Adipocyte (in vitro differentiated cells): ENCODE measurements at places on chromosomes 7 and 10.
A peak's percentile ranks its signal among the peaks of the same experiment; 100 is the strongest.

DNA sequence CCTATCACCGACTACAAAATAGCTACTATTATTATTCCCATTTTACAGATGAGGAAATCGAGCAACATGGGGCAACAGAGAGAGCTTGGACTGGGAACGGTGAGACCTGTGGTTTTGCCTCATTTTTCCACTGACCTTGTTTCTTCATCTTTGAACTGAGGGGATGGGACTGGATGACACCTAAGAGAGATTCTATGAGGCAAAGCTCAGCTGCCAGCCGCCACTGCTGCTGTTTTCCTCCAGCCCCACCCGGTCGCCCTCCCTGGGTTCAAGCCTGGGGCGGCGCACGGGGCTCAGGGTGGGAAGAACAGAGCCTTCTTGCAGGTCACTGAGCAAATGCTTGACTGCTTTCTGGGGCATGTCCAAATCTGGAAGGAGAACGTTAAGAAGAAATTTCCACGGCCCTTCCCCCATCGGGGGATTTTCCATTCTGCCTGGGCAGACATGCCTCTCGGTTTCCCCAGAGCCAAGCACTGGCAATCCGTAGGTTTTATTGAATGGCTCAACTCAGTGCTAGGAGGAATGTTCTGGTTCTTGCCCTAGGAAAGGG is 12.3 kb downstream of the DDIT4 start:
- no peak for DNase-seq

GRCh38 chr10:71970331-71970730 is 6.1 kb downstream of the CHST3 start:
- peak; percentile 24 for DNase-seq

DNA sequence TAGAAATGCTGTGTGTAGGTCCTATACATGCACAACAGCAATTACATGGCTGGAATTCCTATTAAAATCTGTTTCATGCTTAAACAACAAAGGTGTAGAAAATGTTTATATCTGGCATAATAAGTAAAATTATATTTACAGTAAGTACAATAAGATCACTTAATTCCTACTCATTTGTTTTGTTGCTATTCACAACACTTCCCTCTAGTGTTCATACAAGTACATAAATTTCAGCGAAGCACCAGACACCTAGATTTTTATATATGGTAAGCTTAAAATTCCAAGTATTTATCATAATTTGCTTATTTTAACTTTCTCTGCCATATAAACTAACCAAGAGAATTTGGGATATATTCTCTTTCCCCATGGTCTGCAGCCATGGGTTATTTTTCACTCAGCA is 51.8 kb upstream of the ANK3 start:
- peak; percentile 48 for DNase-seq

DNA sequence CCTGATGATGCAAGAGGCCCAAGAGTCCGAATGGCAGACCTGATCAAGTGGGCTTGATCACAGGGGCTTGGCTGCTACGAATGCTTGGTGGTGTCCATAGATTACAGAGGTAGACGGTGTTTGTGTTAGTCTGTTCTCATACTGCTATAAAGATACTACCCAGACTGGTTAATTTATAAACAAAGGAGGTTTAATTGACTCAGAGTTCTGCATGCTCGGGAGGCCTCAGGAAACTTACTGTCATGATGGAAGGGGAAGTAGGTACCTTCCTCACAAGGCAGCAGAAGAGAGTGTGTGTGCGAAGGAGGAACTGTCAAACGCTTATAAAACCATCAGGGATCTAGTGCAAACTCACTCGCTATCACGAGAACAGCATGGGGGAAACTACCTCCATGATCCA is 268.9 kb upstream of the KLF6 start:
- DNase-seq, result no peak

GRCh38 chr10:36278176-36278575 is 636.1 kb upstream of the FZD8 start:
- no peak for DNase-seq

GRCh38 chr10:14529351-14529750 is 198.6 kb upstream of the FRMD4A start:
- DNase-seq, result no peak

DNA sequence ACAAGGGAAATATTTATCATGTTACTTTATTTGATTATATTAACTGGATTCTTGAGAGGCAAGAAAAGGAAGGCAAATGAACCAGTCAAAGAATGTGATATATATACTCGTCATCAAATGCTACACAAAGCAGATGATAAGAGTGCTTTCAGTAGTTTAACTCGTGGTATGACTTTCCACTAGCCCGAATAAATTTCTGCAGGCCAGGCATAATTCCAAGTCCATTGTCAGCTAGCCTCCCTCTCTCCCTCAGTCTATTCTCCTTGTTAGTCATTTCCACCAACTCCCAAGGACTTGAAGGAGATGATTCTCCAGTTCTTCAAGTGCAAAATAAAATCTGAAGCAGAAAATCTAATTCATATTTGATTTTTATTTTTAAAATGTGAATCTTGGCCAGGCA is 190.5 kb downstream of the GLI3 start:
- DNase-seq, result no peak

- DNase-seq, result no peak
Observed at GRCh38 chr10:131691481-131692090, 209.2 kb upstream of the PPP2R2D start.

GRCh38 chr7:15007507-15007906 is 105.0 kb upstream of the DGKB start:
- DNase-seq, result no peak

- DNase-seq, result peak; percentile 93
Observed at GRCh38 chr10:123582084-123582989, 83.8 kb upstream of the GPR26 start.

GRCh38 chr7:157603716-157604115 is 266.9 kb downstream of the DNAJB6 start:
- DNase-seq, result no peak

DNA sequence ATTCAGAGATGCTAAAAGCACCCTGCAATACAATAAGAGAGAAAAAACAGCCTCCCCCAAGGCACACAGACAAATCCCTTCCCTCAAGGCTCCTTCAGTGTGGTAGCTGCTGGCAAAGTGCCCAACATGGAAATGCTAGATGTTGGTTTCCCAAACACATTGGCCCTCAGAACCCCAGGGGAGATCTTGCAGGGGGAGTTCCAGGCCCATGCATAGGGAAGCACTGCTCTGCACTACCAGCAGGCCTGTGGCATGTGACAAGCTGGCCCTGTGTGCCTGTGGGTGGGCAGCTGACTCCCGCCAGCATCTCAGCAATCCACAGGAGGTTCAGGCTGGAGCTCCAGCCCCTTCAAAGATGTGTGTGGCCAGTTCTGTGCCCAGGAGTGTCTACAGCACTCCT is 16.8 kb upstream of the CSGALNACT2 start:
- peak; percentile 29 for DNase-seq

GRCh38 chr7:107167483-107168232 is 1.1 kb upstream of the HBP1 start:
- DNase-seq, result peak; percentile 92

- DNase-seq, result no peak
Observed at GRCh38 chr10:29353305-29353704, 64.4 kb downstream of the LYZL1 start.

- DNase-seq, result no peak
Observed at GRCh38 chr10:116752969-116753665, 10.8 kb upstream of the HSPA12A start.

GRCh38 chr10:48690791-48691660 is 6.4 kb downstream of the WDFY4 start:
- DNase-seq, result no peak

DNA sequence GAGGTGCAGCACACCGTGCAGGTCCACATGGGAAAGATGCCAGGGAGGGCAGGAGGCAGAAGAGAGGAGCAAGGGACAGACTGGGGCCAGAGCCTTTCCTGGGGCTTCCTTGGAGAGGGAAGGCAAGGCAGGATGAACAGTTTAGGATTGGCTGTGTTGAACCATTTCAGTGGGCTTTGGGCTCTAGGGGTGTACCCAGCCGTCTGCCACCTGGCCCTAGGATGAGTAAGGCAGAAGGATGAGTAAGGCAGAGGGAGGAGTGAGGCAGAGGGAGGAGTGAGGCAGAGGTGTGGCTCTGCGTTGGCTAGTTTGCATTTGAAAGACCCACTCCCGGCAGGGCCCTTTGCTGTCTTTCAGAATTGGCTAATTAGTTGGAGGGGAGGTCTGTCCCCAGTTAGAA is 31.5 kb upstream of the PRF1 start:
- DNase-seq, result no peak

DNA sequence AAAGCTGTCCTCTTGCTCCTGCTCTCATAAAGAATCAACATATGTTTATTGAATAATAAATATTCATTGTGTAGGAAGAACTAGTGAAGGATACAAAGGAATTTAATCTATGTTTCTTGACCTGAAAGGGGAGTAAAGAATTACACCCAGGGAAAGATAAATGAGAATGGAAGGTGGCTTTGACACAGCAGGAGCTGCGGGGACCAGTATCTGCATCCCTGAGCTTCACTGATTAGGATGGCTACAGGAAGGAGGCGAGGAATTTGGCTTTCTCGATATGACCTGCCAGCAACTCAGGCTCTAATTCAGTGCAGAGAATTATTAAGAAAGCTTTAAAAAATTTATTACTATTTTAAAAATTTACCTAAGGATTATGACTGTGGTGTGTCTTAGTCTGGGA is 194.6 kb downstream of the SEC23IP start:
- DNase-seq, result no peak

DNA sequence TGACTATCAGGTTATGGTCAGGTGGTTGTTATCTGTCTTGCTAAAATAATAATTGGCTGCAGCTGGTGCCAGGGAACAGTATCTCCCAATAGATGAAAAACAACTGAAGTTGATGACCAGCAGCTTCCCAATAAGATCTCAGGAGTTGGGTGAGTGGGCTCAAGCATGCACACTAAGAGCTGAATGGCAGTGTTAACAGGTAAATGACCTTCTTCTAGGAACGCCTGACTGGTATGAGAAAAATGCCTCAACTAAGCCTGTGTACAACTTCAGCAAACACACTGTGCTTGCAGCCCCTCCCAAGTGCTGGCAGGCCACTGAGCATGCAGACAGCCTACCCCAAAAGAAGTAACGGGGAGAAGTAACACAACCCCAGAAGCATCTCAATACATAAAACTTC is 636.9 kb downstream of the ACTR3B start:
- no peak for DNase-seq

GRCh38 chr7:130142654-130143333 is 62.4 kb downstream of the TMEM209 start:
- DNase-seq, result no peak

DNA sequence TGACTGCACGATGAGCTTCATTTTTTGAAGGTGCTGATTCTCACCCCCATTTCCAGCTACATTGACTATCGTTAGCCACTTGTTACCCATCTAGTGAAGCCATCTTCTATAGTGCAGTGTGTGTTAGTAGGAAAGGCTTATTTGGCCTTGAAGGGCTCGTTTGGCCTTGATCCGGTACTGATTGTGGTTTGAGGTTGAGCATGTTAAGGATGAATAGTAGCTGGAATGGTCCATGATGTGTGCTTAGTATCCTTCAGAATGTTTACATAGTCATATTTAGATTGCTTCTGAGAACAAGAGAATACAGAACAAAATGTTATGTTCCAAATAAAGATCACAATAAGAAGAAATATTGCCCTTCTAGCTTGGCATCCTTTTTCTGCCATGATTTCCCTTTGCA is 591.5 kb downstream of the AUTS2 start:
- no peak for DNase-seq

- no peak for DNase-seq
Observed at GRCh38 chr10:6579904-6580278, at the start of gene PRKCQ. Gene PRKCQ (minus strand): TSS chr10:6580276. CDS start chr10:6515135, 65,141 bp downstream.

- DNase-seq, result no peak
Observed at GRCh38 chr7:131004371-131004770, 270.4 kb upstream of the KLF14 start.

GRCh38 chr10:69146759-69147158 is 22.8 kb downstream of the VPS26A start:
- peak; percentile 21 for DNase-seq

- DNase-seq, result no peak
Observed at GRCh38 chr7:29146057-29146706, at the start of gene CPVL. Gene CPVL (minus strand): TSS chr7:29146537. CDS start chr7:29121061, 25,476 bp downstream.

GRCh38 chr10:113683300-113683699 is 3.6 kb downstream of the CASP7 start:
- no peak for DNase-seq

DNA sequence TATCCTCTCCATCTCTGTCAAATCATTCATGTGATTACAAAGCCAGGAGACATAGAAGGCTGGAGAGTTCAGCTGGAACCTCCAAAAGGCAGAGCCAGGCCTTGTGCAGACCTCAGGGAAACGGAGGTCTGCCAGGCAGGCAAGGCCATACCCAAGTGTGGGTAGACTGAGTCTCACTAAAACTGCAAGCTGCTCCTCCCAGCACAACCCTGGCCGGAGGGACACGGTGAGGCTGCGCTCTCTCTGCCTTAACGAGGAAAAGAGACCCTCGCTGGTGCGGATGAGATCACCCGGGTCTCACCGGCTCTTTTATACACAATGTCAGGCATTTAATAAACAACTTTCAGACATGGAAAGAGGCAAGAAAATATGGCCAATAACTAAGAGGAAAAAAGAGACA is 66.1 kb upstream of the INPP5A start:
- DNase-seq, result no peak

DNA sequence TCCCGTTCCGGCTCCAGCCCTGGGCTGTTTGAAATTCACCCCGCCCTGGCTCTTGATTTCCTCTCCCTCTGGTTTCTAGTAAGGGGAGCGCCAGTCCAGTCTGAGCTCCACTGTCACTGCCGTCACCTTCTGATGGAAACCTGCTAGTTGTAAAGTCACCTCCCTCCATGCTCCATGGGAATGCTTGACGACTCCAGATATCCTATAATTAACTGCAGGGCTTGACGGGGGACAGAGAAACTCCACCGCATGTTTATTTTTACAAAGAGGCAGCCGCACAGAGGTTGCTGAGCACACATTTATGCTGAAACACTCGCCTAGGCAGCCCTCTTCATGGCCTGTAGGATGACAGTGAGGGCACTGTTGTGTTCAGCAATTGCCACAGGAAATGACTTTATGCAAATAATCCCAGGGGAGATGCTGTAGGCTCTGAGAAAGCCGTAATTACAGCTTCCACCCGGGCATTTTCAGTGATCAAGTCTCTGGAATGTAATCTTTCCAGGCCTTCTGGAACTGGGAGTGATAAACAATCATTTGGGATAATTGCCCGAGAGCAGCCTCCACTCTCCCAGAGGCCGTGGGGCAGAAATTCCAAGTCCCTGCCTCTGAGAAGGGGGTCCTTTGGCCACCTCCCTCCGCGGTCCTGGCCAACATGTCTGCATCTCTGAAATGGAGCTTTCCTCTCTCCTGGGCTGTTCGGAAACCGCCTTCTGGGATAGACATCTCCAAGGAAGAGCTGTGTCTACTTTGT is 300.5 kb downstream of the KLF6 start:
- peak; percentile 22 for DNase-seq

GRCh38 chr7:155986497-155987160 is 174.4 kb upstream of the SHH start:
- no peak for DNase-seq

GRCh38 chr10:98460837-98461499 is 14.2 kb upstream of the HPS1 start:
- DNase-seq, result peak; percentile 93

GRCh38 chr7:78438433-78438832 is 639.9 kb downstream of the PHTF2 start:
- no peak for DNase-seq
